Nephron progenitor cell (in vitro differentiated cells): ENCODE measurements at places on chromosomes 7 and 10.

- no peak for DNase-seq
Observed at GRCh38 chr7:18151422-18151821, 123.8 kb upstream of the PRPS1L1 start.

DNA sequence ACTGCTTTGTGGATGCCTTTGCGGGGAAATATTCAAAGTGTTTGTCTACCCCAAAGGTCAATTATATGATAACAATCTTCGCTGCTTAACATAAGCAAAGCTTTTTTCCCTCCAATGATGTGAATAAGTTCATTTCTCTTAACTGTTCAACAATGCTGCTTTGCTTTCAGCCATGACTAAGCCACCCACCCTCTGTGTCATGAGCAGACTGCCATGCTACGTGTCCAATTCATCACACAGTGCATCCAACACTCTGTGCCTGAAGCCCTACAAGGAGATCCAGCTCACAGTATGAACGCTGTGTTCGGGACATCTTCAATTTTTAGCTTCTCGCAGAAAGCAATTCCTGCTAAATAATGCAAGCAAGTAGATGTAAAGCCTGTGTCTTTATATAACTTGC lies 5.7 kb upstream of the TAS2R40 start:
- no peak for DNase-seq

- no peak for DNase-seq
Observed at GRCh38 chr7:25103773-25104172, 21.3 kb downstream of the CYCS start.

DNA sequence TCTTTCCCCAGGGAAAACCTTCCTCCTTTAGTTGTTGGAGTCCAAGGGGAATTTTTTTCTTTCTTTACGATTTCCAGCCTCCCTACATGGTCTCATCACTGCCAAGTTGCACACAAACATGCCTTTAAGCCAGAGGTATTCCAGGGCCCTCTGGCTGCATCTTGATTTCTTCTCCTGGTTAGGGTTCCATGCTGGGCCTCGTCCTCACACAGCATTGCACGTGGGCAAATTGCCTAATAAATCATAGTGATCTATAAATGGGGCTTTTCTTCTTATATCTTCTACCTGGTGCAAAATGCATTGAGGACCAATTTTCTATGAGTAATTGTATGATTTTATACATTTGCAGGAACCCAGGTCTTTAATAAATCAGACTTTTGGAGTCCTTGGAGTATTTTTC lies 284.2 kb downstream of the C7orf25 start:
- no peak for DNase-seq

- no peak for DNase-seq
Observed at GRCh38 chr10:129761197-129761972, 202.7 kb downstream of the EBF3 start.

GRCh38 chr7:1253681-1254181 lies 21.1 kb downstream of the UNCX start:
- DNase-seq: no peak

DNA sequence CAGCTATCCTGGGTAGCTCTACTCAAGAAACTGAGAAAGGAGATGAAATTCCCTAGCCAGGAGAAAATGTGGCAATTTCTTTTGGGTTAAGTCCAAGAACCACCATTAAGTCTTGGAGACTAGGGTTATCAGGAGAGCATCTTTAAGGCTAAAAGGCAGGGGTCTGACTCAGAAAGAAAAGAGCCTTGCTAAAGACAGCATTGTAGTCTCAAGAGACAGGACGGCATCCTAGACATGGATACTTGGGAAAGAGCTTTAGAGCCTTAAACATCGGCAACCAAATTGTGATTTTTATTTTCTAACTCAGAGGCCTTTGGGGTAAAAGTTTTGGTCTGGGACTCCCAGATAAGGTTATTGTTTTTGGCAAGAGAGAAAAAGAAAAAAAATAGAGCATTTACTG lies 83.1 kb downstream of the FAS start:
- DNase-seq: no peak

GRCh38 chr7:143975617-143976016 lies 21.0 kb downstream of the OR2F1 start:
- DNase-seq: no peak

DNA sequence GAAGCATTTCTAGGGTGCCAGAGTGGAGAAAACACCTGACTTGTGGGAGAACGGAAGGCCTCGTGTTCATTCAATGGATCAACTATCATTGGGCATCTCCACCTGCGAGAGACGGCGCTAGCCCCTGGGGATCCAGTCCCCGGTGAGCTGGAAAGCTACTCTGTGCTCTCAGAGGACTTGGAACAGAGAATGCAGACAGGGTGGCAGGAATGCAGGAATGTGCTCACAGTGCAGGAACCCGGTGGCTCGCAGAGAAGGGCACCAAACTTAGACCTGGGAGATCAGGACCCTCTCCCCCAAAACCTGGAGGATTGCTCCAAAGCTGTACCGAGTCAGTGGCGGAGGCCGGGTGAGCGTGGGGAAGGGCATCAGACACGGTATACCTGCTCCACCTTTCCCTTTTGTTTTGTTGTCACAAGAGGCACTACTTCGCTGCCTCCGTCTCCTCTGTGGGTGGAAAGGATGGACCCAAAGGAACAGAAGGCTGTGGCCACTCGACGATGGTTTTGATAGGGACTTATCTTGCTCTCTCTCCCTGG lies 569.0 kb upstream of the C7orf33 start:
- no peak for DNase-seq

GRCh38 chr10:114525368-114525949 lies 121.2 kb upstream of the AFAP1L2 start:
- DNase-seq: no peak

DNA sequence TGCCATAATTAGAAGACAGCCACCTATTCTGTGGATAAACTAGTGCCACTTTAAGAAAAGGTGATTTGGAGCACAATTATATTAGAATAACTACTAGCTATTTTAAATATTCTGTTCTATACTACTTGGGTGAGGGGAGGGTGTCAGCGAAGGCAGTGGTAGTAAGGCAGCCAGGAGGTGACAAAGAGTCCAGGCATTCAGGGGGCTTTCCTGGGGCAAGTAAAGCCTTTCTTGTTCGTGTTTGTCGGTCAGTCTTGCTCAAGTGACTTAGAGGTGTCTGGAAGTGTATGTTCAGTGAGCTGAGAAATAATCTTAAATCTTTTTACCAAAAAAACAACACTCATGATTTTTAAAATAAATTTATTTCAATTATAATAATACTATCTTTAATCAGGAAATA lies 34.4 kb downstream of the ADD3 start:
- no peak for DNase-seq

DNA sequence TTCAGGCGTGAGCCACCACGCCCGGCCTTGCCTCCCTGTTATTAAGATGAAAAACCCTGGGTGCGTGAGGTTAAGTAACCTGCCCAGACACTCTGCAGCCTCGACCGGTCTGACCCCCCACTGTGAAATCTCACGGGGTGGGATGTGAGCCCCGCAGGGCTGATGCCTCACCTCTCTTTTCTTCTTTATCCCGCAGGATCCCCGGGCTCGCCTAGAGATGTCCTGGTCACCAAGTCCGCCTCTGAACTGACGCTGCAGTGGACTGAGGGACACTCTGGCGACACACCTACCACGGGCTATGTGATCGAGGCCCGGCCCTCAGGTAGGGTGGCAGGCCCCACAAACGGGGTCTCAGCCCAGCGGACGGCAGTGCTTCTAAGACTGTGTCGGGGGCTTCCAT lies 461.1 kb upstream of the FOXK1 start:
- no peak for DNase-seq

DNA sequence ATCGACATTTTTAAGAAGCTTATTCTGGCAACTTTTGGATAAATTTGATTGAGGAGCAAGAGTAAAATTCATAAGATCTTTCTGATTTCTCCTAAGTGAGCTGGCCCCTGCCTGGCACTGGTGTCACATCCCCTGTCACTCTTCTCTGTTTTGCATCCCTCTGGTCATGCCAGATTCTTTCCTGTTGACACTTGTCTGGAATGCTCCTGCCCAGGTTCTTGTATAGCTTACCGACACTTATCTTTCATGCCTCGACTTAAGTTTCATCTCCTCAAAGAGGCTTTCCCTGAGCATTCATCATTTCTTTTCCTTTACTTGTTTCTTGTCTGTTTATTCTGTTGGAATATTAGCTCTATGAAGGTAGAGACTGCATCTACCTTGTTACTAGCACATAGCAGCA lies 22.2 kb upstream of the AASS start:
- no peak for DNase-seq

- DNase-seq: no peak
Observed at GRCh38 chr10:100883312-100883821, 29.4 kb upstream of the SLF2 start.

DNA sequence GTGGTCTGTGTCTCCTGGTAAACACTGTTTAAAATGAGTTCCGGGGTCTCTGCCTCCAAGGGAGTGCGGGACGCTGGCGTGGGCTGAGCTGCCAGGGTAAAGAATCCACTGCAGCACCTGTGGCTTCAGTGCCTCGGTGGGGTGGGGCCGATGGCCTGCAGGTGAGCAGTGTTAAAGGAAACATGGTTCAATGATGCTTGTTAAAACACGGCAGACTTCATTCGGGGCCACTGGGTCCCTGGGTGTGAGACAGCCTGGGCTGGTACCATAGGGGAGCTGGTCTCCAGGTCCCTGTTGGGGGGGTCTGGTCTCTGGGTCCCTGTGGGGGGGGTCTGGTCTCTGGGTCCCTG lies 24.9 kb upstream of the KNDC1 start:
- DNase-seq: no peak

GRCh38 chr7:107594961-107595737 lies 15.1 kb downstream of the BCAP29 start:
- no peak for DNase-seq

GRCh38 chr7:42548816-42549611 lies 312.0 kb upstream of the GLI3 start:
- no peak for DNase-seq

- DNase-seq: no peak
Observed at GRCh38 chr10:115335366-115335765, 242.2 kb downstream of the ATRNL1 start.

- no peak for DNase-seq
Observed at GRCh38 chr7:115559877-115560276, 470.7 kb downstream of the TFEC start.

- no peak for DNase-seq
Observed at GRCh38 chr10:12109286-12109685, 20.2 kb upstream of the SEC61A2 start.

DNA sequence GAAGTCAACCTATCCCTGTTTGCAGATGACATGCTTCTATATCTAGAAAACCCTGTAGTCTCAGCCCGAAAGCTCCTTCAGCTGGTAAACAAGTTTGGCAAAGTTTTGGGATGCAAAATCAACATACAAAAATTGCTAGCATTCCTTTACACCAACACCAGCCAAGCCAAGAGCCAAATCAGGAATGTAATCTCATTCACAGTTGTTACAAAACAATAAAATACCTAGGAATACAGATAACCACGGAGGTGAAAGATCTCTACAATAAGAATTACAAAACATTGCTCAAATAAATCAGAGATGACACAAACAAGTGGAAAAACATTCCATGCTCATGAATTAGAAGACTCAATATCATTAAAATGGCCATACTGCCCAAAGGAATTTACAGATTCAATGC lies 50.4 kb upstream of the ZNF365 start:
- no peak for DNase-seq

- no peak for DNase-seq
Observed at GRCh38 chr7:123498601-123499000, 35.8 kb downstream of the IQUB start.

DNA sequence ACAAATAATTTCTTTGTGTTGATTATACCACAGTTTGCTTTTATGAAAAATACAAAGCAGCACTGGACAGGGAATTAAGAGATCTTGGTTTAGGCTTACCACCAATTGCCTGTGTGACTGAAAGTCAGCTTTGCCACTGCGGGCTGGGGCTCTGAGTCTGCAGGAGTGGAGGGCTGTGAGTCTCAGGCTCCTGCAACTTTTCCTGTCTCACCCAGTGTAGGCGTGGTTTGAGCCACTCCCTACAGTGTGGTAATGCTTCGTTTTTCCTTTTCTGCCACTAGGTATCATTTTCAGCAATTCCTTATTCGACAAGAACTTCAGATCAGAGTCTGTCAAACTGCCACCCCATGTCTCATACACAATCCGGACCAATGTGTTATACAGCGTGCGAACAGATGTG lies 180.6 kb downstream of the ABCA13 start:
- no peak for DNase-seq

GRCh38 chr10:73494877-73495225 lies 973 bp downstream of the PPP3CB start:
- no peak for DNase-seq

DNA sequence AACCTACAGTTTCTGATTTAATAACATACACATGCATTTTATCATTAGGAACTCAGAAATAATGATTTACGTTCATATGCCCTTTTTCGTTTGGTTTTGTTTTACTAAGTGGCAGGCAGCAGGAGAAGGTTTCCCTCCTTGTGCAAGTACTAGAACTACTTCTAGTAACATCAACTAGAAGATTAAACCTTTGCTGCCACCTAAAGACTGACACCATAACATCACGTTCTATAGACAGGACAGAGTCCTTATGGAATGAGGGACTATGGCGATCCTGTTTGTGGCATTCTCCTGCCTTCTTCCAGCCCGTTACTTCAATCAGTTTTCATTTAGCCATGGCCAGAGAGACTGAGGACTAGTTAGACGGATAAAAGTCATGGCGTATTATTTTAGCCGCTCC lies 53.2 kb downstream of the GAD2 start:
- peak; percentile 18 for DNase-seq

DNA sequence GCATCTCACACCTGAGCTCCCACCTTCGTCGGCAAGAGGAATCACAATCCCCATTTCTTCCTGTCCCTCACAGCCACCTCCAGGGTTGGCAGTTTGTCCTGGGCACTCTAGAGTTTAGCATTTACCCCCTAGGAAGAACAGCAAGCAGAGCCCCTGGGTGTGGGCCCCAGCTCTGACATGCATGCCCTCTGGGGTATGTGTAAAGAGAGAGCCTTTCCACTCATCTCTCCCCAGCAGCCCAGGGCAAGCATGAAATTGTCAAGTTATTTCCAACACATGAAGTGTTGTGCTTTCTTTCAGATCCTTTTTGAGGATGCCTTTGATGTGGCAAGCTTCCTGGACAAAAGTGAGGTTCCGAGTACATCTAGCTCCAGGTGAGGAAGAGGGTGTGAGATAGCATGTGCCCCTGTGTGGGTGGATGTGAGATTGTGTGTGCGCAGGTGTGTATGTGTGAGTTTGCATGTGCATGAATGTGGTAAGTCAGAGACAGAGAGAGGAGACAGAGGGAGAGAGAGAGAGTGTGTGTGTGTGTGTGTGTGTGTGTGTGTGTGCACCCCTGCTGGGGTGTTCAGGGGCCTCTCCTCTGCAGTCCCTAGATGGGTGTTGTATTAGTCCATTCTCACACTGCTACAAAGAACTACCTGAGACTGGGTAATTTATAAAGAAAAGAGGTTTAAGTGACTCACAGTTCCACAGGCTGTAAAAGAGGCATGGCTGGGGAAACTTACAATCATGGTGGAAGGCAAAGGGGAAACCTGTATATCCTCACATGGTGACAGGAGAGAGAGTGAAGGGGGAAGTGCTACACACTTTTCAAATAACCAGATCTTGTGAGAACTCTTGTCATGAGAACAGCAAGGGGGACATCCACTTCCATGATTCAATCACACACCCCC lies 18.1 kb downstream of the STRA8 start:
- no peak for DNase-seq
